ENCODE measurements at places on chromosomes 4 and X. TPM values are rescaled to one million over a fixed set of nuclear protein-coding genes. Genes with fewer than 3 reads are reported as not detected.

VCX gene
- total RNA-seq, result not detected

S100G gene
- not detected for total RNA-seq

STPG2 gene
- total RNA-seq, result 0.56 TPM

ZNF827 gene
- total RNA-seq, result 2.3 TPM

GATA1 gene
- total RNA-seq, result not detected

KCNIP4 gene
- under 0.01 TPM for total RNA-seq

XAGE1A gene
- total RNA-seq, result not detected
